ENCODE measurements at places on chromosomes 16 and 17. TPM values are rescaled to one million over a fixed set of nuclear protein-coding genes. Genes with fewer than 3 reads are reported as not detected.

The ENPP7 gene
- polyA plus RNA-seq: 136 TPM

The TBX2 gene
- 12.0 TPM for polyA plus RNA-seq

The KCTD2 gene
- 16.1 TPM for polyA plus RNA-seq

The CIBAR2 gene
- 0.30 TPM for polyA plus RNA-seq

The RAMP2 gene
- polyA plus RNA-seq: 45.9 TPM

The TBC1D3B gene
- polyA plus RNA-seq: 7.1 TPM

The CCL2 gene
- polyA plus RNA-seq: 34.5 TPM

The SLC5A2 gene
- 7.3 TPM for polyA plus RNA-seq

The MYL4 gene
- 5.0 TPM for polyA plus RNA-seq

The ETV4 gene
- polyA plus RNA-seq: 21.6 TPM

The FBXW10 gene
- 1.1 TPM for polyA plus RNA-seq

DNA sequence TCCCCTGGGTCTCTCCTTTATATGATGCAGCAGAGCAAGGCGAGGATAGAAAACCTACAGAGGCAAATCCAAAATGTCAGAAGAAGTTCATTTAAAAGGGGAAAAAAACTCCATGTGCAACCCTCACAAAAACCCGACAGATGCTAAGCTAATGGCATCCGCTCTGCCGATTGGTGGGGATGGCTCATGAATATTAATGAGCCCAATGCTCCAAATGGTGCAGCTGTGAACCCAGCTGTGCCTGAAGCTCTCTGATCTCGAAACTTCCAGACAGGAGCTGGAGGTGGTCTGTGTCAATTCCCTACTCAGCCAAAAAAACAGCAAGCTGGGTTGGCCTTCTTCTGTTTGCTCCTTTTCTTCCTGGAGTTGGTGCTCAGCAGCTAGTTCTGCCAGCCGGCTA is 15.5 kb downstream of the SNX11 start:
- no peak for DNase-seq

DNA sequence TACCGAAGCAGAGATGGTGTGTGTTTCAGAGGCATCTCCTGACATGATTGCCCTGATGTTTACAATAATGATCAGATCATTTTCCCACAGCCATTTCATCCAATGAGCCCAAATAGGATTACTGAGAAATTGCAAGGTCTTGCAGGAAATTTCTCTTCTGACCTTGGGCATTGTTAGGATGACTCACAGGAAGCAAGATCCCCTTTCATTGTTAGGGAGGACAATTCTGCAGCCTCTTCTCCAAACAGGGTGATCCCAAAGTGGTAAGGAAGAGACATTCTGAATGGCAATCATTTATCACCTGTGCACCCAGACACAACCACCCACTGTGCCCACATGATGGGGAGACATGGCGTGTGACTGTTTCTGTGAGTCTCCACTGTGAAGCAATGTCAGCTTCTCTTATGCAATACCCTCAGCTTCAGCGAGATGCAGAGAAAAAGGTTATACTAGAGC is 306.7 kb upstream of the XYLT1 start:
- DNase-seq: peak; percentile 2

DNA sequence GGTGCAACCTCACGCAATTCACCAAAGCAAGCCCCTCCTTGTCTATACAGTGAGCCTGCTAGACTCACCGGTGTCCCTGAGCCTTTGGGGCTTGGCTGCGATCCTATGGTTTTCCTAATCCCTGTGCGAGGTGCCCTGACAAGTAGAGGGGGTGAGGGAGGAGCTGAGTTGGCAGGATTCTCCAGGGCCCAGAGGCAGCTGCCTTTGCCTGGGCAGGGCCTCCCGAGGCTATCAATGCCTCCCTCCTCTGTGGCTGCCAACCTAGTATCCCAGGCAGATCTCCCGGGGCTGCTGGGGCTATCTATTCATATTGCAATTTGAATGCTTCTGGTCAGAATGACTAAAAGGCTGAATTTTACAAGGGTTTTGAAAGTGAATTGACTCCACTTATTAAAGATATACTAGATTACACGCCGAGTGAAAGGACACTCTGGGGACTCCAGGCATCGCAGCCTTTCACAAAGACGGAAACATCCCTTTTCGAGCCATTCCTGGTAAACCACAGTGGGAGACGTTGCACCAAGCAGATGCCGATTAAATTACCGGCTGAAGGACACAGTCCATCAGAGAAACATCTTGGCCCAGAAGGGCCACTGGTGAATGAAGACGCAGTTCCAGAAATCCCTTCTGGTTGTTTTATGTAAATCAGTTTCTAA is 11.3 kb upstream of the PITPNM3 start:
- DNase-seq: no peak

DNA sequence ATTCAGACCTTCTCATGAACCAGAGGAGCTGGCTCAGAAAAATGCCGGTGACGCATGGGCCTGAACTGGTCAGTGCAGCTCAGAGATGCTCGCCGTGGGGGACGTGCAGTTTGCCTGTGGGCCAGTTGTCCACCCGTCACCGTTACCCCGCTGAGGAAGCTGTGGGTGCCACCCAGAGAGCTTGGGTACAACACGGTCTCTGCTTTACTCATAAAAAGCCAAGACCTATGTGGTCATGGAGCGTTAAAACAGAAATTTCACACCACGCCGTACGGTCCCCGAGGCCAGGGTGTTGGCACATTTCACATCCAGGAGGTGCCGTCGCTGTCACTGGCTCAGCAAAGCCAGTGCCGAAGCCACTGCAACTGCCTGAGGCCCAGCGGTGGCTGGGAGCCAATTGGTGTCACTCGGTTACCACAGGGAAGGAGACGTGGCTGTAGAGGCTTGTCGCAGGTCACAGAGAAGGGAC is 120.9 kb downstream of the METRNL start:
- no peak for DNase-seq

- DNase-seq: no peak
Measured at GRCh38 chr17:55413825-55414489, 7.7 kb downstream of the MMD start.

GRCh38 chr16:1961651-1962067 is 2.3 kb downstream of the NDUFB10 start:
- no peak for DNase-seq

GRCh38 chr17:45123930-45124796 is 8.2 kb downstream of the PLCD3 start:
- DNase-seq: peak; percentile 89

GRCh38 chr17:48471817-48472410 is 41.9 kb upstream of the SKAP1 start:
- DNase-seq: no peak

GRCh38 chr17:37179893-37180292 is 195.9 kb upstream of the C17orf78 start:
- DNase-seq: no peak

DNA sequence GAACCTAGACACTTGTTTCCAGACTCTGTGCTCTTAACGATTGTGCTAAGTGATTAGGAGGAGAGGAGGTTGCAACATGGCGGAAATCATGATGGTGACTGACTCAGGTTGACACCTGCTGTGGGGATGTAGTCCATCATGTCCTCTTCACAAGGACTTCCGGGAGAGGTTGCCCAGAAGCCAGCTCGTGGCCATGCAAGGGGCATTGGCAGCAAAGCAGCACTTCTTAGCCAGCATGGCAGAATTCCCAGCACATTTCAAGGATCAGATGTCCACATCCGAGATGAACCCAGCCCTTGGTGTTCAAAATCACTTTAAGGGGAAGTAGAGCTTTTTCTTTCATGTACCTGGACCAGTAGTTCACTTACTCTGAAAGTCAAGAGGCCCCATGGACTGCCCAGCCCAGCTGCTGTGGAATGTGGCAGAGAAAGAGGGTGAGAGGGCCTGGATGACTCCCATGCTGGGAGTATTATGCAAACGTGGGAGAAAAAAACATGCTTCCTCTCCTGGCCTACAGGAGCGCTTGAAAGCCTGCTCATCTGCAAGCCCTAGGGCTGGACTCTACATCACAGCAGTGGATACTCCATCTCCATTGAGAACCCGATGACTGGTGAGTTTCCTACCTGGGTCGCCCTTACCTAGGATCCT is 65.5 kb downstream of the IRX6 start:
- no peak for DNase-seq

DNA sequence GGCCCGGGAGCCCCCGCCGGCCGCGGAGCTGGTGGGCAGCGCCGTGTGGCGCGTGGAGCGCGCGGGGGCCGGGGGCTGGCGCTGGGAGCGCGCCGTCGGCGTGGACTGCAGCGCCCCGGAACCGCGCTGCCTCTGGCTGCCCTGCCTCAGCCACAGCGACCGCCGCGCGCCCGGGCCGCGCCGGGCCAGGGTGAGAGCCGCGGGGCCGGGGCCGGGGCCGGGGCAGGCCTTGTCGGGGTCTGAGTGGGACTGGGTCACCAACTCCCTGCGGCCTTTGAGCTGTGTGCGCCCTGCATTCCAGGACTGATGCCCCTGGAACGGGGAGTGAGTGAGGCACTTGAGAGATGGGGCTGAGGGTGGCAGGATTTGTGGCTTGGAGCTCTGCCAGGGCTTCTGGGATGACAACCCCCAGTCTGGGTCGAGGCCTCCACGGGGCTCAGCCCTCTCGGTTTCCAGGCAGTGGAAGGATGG is 25.7 kb downstream of the ARHGAP23 start:
- DNase-seq: no peak

DNA sequence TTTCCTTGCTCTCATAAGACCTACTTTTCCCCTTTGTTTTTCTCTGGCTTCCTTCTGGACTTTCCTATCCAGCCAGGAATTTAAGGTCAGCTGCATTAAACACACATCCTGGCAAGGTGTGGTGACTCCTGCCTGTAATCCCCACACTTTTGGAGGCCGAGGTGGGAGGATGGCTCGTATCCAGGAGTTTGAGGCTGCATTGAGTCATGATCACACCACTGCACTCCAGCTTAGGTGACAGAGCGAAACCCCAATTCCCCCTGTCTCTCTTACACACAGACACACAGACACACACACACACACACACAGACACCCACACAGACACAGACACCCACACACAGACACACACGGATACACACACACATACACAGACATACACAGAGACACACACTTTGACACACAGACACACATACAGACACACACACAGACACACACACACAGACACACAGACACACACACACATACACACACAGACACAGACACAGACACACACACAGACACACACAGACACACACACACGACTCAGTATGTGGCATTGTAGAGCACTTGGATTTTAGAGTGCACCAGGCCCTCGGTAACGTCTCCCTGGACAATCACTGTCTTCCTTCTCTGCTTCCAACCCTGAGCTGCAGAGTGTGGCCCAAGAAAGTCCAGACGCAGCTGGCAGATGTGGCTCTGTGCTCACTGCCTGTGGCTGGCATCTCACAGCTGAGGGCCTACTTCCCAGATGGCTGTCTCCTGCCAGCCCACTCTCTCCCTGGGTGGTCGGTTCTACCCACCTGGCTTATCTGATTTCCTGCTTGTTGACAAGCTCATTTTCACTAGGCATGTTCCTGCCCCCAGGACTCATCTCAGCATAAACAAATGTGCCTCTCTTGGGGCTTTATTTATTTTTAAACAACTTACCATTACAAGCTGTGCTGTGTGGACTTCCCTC is 39.0 kb downstream of the NLRP1 start:
- no peak for DNase-seq

- DNase-seq: no peak
Measured at GRCh38 chr16:67460168-67460567, 20.8 kb downstream of the ATP6V0D1 start.

GRCh38 chr16:54076006-54076504 is 210.5 kb downstream of the IRX3 start:
- DNase-seq: no peak

DNA sequence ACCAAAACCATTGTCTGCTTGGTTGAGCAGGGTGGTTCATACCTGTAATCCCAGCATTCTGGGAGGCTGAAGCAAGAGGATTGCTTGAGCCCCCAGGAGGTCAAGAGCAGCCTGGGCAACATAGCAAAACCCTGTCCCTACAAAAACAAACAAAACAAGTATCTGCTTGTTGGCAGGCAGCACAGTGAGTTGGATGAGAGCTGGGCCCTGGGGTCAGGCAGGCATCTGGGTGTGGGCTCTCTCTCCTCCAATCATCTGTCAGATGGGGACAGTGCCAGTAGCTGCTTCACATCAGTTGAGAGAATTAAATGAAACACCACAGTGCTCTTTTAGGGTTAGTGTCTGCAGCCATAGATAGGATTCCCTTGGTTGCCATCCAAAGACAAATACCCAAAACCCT is 5.8 kb downstream of the ARMC7 start:
- DNase-seq: no peak
